Left lung (tissue), 14 donors: ENCODE measurements at places on chromosomes 2 and 18. TPM values are rescaled to one million over a fixed set of nuclear protein-coding genes. Genes with fewer than 3 reads are reported as not detected.

DNA sequence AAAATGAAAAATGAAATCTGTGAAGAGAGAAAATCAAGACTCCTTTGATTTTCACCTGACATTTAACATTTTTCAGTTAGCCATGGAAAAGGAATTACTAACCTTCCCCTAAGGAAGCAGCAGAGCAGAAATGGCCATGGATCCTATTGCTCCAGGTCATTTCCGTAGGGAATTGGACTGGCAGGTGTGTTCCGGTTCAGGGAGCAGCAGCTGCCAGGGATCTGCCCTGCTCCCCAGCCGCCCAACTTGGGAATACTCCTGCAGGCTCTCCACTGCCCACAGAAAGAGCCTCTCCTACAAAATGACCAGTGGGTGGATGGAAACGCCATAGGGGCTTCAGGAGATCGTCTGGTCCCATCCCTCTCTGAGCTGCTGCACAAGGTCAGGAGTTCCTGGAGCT is 86.0 kb upstream of the MAPK4 start:
- no peaks in the 10 kb centered on the region for H3K4me1 ChIP-seq
- H3K27me3 ChIP-seq: no peaks in the 10 kb centered on the region
- DNase-seq: no peak
- no peak overlapping the region for H3K27ac ChIP-seq
- H3K36me3 ChIP-seq: no peaks in the 10 kb centered on the region
- H3K4me3 ChIP-seq: no peak overlapping the region

LIPG gene
- total RNA-seq: 26.0 TPM

- peaks cover 52% of the 10 kb centered on the region for H3K4me1 ChIP-seq
- H3K4me3 ChIP-seq: peak overlapping the region; percentile 99
- DNase-seq: peak; percentile 57
- peak overlapping the region; percentile 100 for H3K27ac ChIP-seq
Observed at GRCh38 chr2:113890253-113891235, 655 bp downstream of the ACTR3 start.

GYPC gene
- total RNA-seq: 44.0 TPM

DNA sequence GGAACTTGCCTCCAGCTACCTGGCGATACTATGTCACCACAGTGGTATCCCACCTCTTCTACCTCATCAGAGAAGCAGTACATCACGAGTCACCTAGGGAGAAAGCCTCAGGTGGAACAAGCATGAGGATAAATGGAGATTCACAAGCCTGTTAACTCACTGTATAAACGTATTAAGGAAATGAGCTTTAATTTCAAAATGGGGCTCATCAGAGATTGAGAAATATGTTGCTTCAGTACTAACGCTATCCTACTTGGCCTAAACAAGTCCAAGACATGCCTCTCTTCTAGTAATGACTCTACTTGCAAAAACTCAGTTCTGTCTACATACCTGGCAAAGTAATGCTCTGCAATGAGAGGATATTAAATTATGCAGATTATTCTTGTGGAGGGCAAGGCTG is 4.3 kb downstream of the SLC39A6 start:
- H3K27ac ChIP-seq: no peak overlapping the region
- H3K4me3 ChIP-seq: no peak overlapping the region
- peaks cover 4% of the 10 kb centered on the region for H3K4me1 ChIP-seq
- H3K36me3 ChIP-seq: peaks cover 38% of the 10 kb centered on the region

GRCh38 chr2:51919395-51919794 is 887.5 kb upstream of the NRXN1 start:
- no peak overlapping the region for H3K4me3 ChIP-seq
- no peak for DNase-seq
- no peaks in the 10 kb centered on the region for H3K27me3 ChIP-seq

- no peaks in the 10 kb centered on the region for H3K36me3 ChIP-seq
- H3K4me1 ChIP-seq: no peaks in the 10 kb centered on the region
- no peak for DNase-seq
Observed at GRCh38 chr18:27483276-27483675, 298.2 kb upstream of the CHST9 start.

DNA sequence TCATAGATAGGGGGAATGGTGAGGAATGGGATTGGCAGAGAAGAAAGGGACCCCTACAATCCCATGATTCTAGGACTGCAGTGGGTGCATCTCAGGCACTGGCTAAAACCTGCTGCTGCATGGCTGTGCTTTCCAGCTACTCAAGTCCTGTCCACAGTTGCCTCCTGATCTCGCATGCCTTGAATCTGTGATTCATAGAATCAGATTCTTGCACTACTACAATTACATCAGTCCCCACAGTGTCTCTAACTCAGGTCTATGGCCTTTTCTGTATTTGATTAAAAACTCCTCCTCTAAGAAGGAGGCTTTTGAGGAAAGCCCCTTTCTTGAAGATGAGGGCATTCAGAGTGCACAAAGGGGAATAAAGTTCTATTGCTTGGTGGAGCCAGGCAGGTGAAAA is 117.4 kb downstream of the LRATD1 start:
- no peak overlapping the region for H3K27ac ChIP-seq
- no peak for DNase-seq
- no peaks in the 10 kb centered on the region for H3K4me1 ChIP-seq
- H3K4me3 ChIP-seq: no peak overlapping the region
- H3K27me3 ChIP-seq: no peaks in the 10 kb centered on the region
- H3K36me3 ChIP-seq: no peaks in the 10 kb centered on the region

GRCh38 chr18:61127714-61128467 is 205.3 kb upstream of the CDH20 start:
- no peak for DNase-seq
- no peaks in the 10 kb centered on the region for H3K27me3 ChIP-seq
- H3K4me3 ChIP-seq: no peak overlapping the region
- no peaks in the 10 kb centered on the region for H3K36me3 ChIP-seq

RPIA gene
- 18.5 TPM for total RNA-seq

DNA sequence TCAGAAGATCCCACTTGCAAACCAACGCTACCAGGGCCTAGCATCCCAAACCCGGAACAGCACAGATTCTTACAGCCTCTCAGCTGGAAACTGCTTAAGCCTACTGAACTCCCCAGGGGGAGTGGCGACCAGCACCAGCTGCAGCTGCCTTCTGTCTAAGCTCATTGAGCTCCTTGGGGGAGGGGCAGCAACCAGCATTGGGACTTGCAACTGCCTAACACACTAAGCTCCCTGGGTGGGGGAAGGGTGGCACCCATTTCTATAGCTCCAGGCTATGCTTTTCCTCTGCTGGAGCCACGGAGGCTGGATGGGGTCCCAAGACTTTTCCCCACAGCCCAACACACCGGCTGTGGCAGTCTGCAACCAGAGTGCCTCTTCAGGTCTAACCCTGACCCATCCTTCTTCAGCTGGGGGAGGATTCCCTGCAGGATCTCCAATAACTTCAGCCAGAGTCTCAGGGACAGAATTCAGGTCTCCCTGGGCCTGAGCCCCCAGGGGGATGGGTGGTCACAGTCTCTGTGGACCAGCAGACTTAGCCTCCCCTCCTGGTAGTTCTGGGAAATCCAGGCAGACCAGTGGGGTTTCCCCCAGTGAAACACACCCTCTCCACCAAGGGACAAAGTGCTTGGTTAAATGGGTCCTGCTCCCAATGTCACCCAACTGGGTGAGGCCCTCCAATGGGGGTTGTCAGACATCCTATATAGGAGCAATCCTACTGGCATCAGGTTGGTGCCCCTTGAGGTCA is 45.9 kb upstream of the ITGA4 start:
- no peak overlapping the region for H3K27ac ChIP-seq
- H3K36me3 ChIP-seq: no peaks in the 10 kb centered on the region
- peak; percentile 15 for DNase-seq
- H3K27me3 ChIP-seq: no peaks in the 10 kb centered on the region
- no peak overlapping the region for H3K4me3 ChIP-seq

GRCh38 chr2:162072976-162073887 is 783 bp downstream of the DPP4 start:
- peak overlapping the region; percentile 83 for H3K27ac ChIP-seq
- H3K4me3 ChIP-seq: peak overlapping the region; percentile 43
- no peak for DNase-seq
- no peaks in the 10 kb centered on the region for H3K36me3 ChIP-seq
- no peaks in the 10 kb centered on the region for H3K27me3 ChIP-seq

GRCh38 chr18:47987388-47987699 is 56.9 kb upstream of the SMAD2 start:
- H3K27me3 ChIP-seq: no peaks in the 10 kb centered on the region
- H3K36me3 ChIP-seq: no peaks in the 10 kb centered on the region
- DNase-seq: no peak
- H3K4me1 ChIP-seq: no peaks in the 10 kb centered on the region
- no peak overlapping the region for H3K4me3 ChIP-seq
